ENCODE measurements at places on chromosomes 13 and 19.

- no peak for DNase-seq
Measured at GRCh38 chr19:3024509-3024869, 4.6 kb downstream of the TLE2 start.

- DNase-seq, result no peak
Measured at GRCh38 chr13:60933638-60934037, 482.0 kb downstream of the PCDH20 start.

DNA sequence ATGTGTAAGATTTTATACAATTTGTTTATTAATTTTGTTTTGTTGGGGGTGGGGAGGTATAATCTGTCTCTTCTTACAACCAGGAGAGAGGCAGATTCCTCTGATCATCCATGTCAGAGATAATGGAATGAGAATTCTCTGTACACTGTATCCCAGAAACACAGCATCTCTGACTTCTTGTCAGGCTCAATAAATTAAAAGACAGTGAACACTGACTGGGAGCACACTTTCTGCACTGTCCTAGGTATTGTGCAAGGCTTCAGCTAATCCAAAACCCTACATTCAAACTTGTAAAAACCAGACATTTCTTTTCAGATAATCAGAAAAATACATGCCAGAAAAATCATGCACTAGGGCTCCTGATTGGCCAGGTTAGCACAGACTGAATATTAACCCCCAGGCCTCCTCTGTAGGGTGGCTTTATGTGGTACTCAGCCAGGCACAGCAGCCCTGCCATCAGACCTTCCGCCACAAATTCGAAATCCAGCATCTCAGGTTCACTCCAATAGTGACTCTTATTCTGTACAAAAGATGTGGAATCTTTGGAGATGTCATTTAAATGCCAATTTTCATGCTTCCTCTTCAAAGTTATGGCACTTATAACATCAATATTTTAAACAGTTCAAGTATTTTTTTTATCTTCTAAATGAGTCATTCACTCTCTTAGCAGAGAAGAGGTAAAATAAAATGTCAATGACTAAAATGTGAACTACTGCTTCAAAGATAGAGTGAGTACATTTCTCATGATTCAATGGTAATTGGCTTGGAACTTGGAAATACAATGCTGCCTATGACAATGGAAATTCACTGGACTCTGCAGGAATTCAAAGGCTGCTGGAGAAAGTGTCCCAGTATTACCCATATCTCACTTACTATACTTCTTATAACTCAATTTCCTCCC lies 211.5 kb downstream of the KLF12 start:
- DNase-seq, result no peak

DNA sequence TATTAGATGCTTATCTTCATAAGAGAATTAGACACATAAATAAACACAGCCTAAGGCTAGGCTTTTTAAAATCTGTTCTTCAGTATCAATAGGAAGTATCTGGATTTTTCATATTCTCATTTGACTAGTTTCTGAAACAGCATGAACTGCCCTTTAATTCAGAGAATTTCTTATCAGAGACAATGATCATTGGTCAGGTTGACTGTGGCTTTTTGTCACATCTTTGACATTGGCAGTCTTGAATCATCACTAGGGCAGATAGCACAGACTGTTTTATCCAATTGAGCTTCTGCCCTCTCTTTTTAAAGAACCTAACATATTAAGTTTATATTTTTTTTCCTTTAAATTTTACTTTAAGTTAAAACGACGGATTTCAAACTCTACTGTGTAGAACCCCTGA lies 59.6 kb downstream of the DPY19L3 start:
- DNase-seq, result no peak

- DNase-seq, result no peak
Measured at GRCh38 chr19:58117841-58118575, 20.0 kb upstream of the ZSCAN18 start.

DNA sequence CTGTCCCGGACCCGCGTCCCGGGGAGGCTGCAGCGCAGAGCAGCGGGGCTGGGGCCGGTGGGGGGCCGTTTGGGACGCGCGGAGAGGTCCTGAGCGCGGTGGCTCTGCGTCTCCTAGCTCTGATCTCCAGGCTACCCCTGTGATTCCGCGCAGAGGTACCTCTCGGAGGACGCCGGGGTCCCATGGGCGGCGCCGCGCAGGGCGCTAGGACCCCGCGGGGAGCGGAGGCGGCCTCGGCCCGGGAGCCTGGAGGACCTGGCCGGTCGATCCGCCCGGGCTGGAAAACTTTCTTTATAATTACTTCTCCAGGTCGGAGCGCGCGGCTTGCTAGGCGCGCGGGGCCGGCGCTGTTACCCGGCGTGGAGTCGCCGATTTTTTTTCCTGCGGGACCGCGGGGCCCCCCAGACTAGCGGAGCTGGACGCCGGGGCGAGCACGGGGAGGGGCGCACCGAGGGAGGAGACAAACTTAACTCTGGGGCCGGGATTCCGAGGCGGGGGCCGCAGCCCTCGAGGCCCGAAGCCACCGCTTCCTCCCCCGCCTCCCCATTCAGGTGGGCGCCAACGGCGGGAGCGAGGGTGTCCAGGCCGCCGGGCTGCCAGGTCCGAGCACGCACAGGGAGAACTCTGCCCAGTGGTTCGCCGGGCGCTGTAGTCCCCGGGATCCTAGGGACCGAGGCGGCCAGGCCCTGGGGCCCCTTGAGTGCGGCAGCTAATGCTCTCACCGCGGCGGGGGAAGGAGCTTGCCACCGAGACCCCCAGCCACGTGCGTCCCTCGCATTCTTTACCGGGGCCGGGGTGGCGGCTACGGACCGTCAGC lies 848 bp upstream of the CEBPA start:
- no peak for DNase-seq

DNA sequence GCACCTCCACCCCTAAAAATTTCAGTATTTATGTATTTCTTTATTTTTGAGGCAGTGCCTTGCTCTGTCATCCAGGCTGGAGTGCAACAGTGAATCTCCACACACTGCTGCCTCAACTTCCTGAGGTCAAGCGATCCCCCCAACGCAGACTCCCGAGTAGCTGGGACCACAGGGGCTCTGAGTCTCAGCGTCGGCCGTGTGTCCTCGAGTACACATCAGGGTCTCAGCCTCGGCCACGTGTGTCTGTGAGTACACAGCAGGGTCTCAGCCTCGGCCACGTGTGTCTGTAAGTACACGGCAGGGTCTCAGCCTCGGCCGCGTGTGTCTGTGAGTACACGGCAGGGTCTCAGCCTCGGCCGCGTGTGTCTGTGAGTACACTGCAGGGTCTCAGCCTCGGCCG lies 21.2 kb downstream of the C2CD4C start:
- DNase-seq, result no peak

DNA sequence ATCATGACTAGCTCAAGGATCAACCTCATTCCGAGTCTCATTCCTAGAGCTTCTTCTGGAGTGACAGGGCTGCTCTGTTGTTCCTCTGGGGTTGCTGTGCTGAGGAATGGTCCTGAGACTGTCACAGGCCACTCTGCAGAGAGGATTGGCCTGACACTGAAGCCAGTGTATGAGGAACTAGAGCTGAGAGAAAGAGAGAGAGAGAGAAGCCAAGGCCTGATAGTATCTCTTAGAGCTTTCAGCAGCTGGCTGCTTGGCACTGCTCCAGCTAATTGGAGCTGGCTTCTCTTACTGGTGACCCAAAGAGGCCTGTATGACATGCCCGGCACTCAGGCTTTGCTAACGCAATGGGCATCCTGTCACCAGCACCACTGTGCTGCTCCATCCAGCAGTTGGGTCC lies 73.4 kb upstream of the FLT1 start:
- DNase-seq, result peak; percentile 21

DNA sequence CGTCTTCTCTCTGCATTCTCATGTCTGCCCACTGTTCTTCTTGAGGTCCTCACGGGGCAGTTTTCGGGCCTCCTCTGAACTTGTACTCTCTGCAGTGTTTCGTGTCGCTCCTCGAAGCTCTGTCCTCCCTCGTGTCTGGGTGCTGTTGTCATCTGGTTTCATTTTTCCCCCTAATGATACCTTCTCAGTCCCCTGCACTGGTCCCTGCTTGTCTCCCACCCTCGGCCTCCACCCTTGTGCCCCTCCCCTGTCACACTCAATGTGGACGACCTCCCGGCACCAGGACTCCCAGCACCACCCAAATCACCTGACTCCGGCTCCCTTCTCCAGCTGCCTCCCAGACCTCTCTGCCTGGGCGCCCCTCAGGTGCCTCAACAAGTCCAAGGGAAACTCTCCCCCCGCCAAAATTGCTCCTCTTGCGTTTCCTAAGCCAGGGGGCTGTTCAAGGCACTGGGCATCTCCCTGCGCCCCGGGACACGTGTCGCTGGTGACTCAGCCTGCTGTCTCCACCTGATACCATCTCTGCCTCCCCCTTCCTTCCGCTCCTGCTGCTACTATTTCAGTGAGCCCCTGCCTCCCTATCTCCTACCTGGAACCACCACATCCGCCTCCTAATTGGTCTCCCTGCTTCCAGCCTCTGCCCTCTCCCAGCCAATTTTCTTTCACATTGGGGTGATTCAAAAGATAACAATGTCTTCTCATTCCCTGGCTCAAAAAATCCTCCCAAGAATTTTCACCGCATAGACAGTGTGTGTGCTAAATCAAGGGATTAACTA lies 49.5 kb downstream of the RFX2 start:
- peak; percentile 28 for DNase-seq

- peak; percentile 41 for DNase-seq
Measured at GRCh38 chr13:66835040-66835628, 395.0 kb downstream of the PCDH9 start.

DNA sequence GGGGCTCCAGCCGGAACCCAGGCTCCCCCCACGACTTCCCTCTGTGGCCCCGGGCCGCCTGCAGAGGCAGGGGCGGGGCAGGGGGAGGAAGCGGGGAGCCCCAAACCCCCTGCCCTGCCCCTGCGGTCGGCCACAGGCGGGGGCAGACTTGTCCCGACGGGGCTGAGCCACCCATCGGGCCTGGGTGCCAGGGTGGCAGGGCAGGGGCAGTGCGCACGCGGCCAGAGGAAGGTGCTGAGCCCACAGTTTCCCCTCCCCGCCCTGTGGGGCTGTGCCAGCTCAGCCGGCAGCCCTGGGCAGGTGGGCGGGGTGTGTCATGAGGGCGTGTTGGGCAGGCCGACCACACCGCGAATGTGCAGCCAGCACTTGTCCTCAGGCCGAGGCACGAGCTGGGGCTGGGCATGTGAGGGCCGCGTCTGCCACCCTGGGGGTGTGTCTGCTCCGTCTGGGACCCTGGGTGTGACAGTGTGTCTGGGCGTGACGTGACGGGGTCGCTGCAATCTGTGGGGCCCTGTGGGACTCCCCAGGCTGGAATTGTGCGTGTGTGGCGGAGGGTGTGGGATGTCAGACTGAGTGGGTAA lies 17.7 kb downstream of the CCDC97 start:
- DNase-seq, result peak; percentile 22

DNA sequence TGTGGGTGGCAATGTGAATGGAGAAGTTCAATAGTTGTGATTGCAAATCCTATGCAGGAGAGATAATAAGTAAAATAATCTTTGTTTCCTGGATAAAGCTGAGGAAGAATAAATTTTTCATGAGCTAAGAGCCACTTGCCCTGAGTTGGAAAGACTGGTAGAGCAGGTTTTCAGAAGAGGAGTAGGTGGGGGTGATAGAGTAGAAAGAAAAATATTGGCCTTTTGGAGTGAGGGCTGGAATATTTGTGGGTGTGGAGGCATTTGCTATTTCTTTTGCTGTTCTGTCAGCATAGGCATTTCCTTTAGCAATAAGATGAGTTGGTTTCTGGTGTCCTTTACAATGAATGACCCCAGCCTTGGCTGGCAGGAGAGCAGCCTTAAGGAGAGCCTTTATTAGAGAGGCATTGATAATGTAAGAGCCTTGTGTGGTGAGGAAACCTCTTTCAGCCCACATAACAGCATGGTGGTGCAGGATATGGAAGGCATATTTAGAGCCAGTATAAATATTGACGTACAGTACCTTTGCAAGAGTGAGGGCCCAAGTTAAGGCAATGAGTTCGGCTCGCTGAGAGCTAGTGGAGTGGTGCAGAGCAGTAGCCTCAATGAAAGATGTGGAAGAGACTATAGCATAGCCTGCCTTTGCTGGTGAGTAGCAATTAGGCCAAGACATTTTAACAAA lies 11.6 kb upstream of the ZNF431 start:
- DNase-seq, result no peak

DNA sequence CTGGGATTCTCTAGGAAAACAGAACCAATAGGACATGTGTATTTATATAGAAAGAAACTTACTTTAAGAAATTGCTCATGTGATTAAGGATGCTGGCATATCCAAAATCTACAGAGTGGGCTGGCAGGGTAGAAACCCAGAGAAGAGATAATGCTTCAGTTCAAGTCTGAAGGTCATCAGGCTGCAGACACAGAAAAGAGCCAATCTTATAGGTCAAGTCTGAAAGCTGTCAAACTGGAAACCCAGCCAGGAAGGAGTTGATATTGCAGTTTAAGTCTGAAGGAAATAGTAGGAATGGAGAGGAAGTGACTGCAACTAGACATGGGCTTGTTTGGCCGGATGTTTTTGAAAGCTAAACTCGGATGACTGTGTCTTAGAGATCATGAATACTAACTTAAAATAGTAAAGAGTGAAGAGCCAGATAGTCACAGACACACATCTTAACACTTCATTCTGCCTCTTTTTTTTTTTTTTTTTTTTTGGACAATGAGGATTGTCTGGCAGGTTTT lies 125.3 kb upstream of the GPC6 start:
- no peak for DNase-seq

GRCh38 chr19:7738023-7738422 lies 6.1 kb upstream of the CLEC4G start:
- DNase-seq, result no peak

GRCh38 chr13:49802426-49802825 lies 9.9 kb upstream of the KPNA3 start:
- no peak for DNase-seq

- DNase-seq, result no peak
Measured at GRCh38 chr19:56091066-56091490, 30.0 kb downstream of the ZNF787 start.

DNA sequence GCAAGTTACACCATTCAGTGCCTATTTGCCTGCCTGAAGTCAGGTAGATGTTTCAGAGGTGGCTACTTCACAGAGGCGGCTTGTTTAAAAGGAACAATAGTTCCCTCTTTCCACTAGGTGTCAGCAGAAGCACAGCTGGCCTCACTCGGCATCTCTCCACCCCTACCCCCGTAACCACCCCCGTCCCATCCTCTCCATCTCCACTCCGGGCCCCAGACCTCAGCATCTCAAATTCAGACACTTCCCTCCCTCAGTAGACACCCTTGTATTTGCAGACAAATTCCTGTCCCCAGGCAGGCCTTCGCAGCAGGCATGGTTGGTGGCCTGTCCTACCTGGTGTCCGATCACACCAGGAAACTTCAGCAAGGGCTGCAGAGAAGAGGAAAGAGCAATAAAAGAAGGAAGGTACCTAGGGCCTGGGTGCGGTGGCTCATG lies 9.1 kb upstream of the DPP9 start:
- no peak for DNase-seq

GRCh38 chr19:46903458-46903857 lies 42.7 kb downstream of the ARHGAP35 start:
- DNase-seq, result no peak

GRCh38 chr19:46859637-46860124 lies 1.1 kb upstream of the ARHGAP35 start:
- no peak for DNase-seq

- no peak for DNase-seq
Measured at GRCh38 chr19:3958836-3959765, 11.8 kb downstream of the DAPK3 start.

Data from hypothalamus (tissue), 51 donors.